ENCODE measurements at places on chromosomes 4 and X. TPM values are rescaled to one million over a fixed set of nuclear protein-coding genes. Genes with fewer than 3 reads are reported as not detected.

GRCh38 chr4:24103434-24104157 lies 213.7 kb upstream of the PPARGC1A start:
- no peak for DNase-seq

Gene DSPP
- not detected for total RNA-seq

GRCh38 chrX:130771230-130771629 lies 131.8 kb downstream of the ENOX2 start:
- DNase-seq: no peak

Gene CT45A3
- total RNA-seq: not detected

GRCh38 chr4:147367891-147368290 lies 113.0 kb upstream of the EDNRA start:
- DNase-seq: no peak

DNA sequence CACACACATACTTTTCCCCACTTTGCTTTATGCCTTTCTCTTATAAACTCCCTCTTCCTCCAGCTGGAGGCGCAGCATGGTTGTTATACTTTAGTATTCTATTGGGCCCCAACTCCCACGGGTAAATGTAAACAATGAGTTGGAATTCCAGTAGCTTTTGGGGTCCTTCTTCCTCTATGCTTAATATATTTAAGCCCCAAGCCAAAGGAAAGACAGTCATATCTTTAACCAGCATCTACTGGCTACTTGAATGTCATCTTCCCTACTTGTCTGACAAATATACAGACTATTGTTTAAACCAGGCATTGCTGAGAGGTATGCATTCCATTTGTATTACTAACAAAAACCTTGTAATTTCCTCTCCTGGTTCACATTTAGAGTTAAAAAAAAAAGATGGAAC lies 72.9 kb downstream of the WDR19 start:
- no peak for DNase-seq

- DNase-seq: no peak
These were observed 54.7 kb downstream of the SLAIN2 start for GRCh38 chr4:48396043-48396442.

- no peak for DNase-seq
These were observed 25.4 kb downstream of the TMEM47 start for GRCh38 chrX:34631479-34632220.

Gene SSX4
- 0.71 TPM for total RNA-seq

DNA sequence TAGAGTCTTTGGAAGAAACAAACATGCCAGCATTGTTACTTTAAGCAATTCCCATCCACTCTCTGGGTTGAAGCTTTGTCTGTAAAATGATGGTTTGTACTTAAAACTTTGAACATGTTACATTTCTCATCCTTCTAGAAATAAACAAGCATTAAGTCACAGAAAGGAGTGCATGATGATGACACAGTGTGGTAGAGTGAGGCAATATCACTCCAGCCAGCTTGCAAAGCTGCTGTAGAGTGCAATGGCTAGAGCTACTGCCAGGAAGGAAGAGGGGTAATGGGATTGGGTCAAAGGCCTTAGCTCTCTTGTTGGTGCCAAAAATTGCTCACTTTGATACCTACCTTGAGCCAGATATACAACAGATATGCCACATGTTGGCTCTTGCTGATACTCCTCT lies 12.3 kb upstream of the ENOX2 start:
- no peak for DNase-seq

- no peak for DNase-seq
These were observed 5.8 kb upstream of the CTSO start for GRCh38 chr4:155959417-155959816.

DNA sequence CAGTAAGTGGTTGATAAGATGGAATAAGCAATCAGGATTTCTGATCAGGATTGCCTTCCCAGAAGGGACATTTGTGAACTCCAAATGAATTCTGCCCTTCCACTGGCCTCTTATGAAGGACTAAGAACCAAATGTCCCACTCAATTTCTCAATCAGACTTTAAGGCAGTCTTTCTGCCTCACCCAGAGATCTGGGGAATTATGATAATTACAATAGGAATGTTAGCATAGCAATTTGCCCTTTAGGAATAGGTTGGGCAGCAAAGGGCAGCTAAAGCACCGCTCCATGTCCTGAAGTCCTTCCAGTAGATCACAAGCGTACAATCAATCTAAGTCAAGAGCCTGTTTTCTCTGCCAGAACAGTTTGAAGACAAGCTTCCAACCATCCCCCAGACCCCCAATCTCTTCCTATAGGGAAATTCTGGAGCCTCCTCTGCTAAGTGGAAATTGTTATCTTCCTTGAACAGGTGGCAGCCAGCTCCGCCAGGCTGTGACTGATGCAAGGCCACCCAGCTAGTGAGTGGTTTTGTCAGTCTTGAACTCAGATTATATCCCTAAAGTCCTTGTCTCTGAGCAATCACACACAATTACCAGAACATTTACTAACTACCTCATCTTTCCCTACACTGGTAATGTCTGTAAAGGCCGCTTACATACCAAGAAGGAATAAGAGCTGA lies 18.6 kb downstream of the NKX3-2 start:
- DNase-seq: no peak

Gene KLHL4
- total RNA-seq: 39.9 TPM

Gene MAGEC1
- not detected for total RNA-seq

DNA sequence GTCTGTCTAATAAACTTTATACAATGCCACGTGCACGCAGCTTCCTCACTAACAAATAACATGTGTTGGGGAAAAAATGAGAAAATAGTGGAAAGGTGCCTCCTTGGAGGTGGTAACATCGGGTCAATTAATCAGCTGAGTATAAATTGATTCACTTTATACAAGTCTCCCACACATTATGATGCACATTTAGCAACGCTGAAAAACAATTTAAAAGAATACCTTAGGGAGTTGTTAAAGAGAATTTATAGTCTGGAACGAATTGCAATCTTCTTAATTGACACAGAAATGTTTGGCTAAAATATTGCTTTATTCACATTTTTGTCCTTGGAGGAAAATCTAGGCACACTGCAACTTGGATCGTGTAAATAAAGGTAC lies 84.2 kb downstream of the HPRT1 start:
- no peak for DNase-seq

DNA sequence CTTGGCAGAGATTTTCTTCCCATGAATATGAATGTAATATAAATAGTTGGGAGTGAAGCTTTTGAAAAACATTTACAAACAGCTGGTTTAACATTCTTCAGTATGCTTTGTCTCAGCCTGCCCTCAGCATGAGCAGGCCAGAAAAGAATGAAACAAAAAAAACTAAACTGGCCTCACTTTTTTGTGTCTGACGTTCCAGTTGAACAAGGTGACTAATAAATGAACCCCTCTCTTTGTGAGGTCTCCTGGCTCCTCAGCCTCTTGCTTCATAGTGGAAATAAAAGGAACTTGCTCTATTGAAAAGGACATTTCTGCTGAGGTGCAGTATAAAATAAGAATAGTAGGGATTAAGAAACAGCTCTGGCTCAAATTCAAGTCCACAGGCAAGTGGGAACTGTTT lies 9.4 kb downstream of the CHST7 start:
- no peak for DNase-seq

GRCh38 chr4:125517831-125518230 lies 203.1 kb downstream of the FAT4 start:
- DNase-seq: no peak

DNA sequence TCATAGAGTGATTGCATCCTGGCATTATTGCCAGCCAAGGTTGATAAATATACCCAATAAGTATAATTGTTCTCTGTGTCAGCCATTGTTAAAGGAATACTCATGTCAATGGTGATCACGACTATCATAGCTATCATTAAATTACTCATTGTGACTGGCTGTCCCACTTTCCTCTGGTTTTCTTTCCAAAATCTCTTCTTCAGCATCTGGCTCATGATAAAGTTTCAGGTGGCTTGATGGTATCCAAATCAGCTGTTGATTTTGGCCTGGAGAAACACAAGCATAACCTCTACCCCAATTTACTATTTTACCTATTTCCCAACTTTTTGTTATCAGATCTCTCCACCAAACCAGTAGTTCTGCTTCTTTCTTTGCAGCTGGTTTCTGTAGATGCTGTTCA lies 67.1 kb upstream of the SPIN2A start:
- DNase-seq: no peak

DNA sequence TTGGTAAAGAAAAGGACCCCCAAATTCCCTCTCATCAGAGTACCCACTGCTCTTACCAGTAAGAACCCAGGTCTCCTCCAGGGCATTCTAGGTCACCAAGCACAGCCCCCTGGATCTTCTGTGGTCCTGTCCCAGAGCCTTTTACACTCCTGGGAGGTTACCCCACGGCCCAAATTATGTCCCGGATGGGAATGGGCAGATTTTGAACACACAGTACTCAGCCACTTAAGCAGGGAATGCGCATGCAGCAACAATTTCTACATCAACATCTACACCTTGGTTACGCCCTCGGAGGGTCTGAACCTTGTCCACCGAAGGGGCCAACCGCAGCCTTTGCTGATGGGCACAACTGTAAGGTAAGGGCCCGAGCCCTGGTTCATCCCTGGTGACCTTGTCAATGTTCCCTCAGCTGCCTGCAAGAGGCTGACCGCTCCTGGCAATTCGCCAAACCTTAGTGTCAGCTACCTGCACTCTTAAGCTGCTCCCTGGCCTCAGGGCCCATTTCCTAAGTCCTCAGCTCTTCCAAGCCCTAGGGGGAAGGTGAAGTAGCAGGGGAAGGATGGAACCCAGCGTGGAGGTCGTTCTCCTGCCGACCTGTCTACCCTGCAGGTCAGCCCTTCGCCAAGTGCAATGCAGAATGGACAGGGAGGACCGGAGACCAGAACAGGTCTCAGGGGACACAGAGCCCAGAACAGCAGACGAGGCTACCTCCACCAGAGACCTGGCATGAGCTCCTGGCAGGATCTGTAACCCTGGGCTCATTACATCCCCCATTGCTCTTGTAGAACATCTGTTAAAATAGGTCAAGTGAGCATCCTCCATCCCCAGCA lies 5.9 kb downstream of the TIMP1 start:
- DNase-seq: no peak

- DNase-seq: no peak
These were observed 16.1 kb upstream of the ATP8A1 start for GRCh38 chr4:42673082-42673425.

DNA sequence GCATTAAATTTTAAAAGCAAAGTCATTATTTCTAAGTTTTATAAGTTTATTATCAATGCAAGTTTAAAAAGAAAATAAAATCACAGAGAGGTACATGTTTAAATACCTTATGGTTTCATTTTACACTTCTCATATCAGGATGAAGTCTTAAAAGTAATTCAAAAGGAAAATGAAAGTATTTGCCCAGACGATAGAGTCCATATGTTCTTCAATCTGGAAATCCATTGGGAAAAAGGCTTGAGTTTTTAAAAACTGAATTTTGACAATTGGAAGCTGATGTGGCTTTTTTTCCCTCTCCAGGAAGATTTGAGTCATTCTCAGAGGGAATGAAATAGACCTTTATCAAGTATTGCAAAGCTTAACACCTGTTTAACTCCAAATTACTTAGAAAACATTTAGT lies 37.1 kb downstream of the MAB21L2 start:
- no peak for DNase-seq

- no peak for DNase-seq
These were observed 276.5 kb upstream of the AGTR2 start for GRCh38 chrX:115894087-115894486.
